ENCODE measurements at places on chromosomes 5 and 9. TPM values are rescaled to one million over a fixed set of nuclear protein-coding genes. Genes with fewer than 3 reads are reported as not detected.

DNA sequence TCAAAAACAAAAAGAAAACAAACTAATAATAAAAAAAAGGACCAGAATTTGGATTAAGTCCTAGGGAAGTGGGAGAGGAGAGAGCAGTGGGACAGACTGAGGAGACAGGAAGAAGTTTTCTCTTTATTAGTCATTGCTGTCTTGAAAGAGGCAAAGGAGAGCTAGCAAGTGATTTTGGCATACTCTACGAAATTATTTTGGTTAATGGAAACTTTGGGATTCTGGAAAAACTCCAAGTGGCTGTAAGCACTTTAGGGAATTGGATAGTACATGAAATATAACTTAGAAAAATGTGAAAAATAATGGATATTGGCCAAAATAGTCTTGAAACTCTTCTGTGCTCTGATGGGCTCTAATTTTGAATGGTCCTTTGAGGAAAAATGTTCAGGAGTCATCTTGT, 1641.8 kb upstream of the WWC1 start:
- no peak overlapping the region for H3K4me3 ChIP-seq
- H3K27me3 ChIP-seq = no peaks in the 10 kb centered on the region
- peaks cover under 1% of the 10 kb centered on the region for H3K4me1 ChIP-seq
- no peak overlapping the region for H3K27ac ChIP-seq

DNA sequence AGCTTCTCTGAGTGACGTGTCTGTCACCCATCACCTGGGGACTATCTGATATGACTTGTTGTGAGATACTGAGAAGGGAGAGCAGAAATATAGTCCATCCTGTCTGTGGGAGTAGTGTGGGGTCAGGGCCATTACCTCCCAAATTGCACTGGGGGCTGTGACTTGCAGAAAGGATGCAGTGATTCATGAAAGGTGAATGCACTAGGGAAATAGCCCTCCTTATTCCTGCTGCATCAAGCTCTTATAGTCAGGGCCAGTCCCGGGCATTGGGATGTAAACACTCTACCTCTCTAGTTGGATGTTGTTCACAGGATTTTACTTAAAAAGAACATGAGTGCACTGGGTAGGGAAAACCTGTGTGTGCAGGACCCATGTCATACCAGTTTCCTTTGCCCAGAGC, 124.8 kb downstream of the STK32A start:
- no peak overlapping the region for H3K4me3 ChIP-seq
- DNase-seq = no peak
- H3K36me3 ChIP-seq = no peaks in the 10 kb centered on the region
- no peak overlapping the region for H3K27ac ChIP-seq
- no peaks in the 10 kb centered on the region for H3K4me1 ChIP-seq
- H3K27me3 ChIP-seq = no peaks in the 10 kb centered on the region

GRCh38 chr5:177601126-177601525, 1.2 kb downstream of the B4GALT7 start:
- no peak for DNase-seq
- no peaks in the 10 kb centered on the region for H3K4me1 ChIP-seq
- H3K27me3 ChIP-seq = peaks cover 22% of the 10 kb centered on the region

DNA sequence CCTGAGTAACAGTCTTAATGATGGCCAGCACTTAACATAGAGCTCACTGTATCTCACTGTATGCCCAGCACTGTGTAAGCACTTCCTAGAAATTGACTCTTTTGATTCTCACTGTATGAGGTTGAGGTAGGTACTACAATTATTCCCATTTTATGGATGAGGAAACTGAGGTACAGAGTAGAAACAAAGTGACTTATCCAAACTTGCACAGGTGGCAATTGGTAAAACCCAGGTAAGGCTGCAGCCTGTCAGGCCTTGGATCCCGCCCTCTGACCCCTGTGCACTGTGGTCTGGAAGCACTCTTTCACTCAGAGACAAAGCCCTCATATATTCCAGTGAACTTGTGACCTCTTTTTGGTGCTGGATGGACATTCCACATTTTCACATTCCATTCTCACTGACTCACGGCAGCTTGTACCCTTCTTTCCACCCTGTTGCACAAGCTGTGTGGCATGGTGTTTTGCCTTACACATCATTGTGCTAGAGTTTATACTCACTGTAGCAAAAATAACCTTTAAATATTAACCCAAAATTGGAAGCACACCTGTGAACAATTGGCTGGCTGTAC, 21.7 kb downstream of the ANKRD55 start:
- no peaks in the 10 kb centered on the region for H3K36me3 ChIP-seq
- no peak overlapping the region for H3K4me3 ChIP-seq
- H3K27ac ChIP-seq = no peak overlapping the region

DNA sequence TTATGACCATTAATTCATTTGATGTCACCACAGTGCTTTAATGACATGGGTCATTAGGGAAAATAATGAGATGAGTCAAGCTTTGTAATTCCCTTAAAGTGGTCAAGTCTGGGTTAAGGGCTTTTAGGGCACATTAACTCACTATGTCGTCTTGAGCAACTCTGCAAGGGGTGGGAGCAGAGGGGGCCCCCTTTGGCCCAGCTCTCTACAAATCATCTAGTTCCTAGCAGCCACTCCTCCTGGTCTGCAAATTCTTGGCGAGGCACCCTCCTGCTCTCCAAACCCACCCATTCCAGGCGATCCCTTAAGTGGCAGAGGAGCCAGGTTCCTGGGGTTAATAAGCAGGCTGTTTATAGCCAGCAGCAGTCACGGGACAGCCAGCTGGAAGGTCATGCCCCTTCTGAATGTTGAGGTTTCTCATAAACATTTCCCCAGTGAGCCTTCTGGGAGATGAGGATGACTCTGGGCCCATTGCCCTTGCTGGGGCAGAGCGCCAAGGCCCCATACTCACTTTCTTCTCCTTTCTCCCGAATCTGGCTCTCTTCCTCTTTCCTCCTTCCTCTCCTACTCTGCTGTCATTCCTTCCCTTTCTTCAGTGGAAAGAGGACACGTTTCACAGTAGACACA, 14.3 kb upstream of the GPX3 start:
- no peaks in the 10 kb centered on the region for H3K27me3 ChIP-seq
- no peak for DNase-seq
- no peak overlapping the region for H3K27ac ChIP-seq
- peaks cover 15% of the 10 kb centered on the region for H3K4me1 ChIP-seq
- H3K4me3 ChIP-seq = no peak overlapping the region

DNA sequence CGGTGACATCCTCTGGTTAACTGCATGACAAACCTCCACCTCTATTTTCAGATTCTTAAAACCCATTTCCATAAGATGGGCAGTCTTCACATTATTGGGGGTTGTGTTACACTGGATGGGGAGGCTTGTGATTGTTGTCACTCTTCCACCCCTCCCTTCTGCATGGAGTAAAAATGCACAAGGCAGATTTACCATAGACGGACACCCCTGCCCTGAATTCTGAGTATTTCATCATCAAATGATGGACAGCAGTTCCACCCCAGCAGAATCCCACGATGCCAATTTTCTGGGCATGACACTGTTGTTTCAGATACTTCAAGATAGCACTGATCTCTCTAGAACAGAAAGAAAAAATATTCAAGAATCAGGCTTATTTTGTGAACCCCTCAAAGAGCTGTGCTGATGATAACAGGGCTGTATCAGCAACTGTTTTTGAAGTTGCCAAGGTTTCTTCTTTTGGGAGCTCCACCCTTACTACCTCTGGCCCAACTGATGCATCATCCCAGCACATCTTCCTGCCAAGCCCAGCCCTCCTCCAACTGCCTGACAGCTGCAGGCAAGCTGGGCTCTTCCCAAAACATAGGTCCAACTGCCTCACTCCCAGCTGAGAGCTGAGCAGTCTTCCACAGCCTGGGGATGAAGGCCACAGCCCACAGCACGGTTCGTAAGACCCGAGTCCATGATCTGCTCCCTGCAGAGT, 21.4 kb downstream of the CMBL start:
- no peak overlapping the region for H3K27ac ChIP-seq
- no peaks in the 10 kb centered on the region for H3K27me3 ChIP-seq
- peaks cover 3% of the 10 kb centered on the region for H3K4me1 ChIP-seq
- DNase-seq = no peak
- H3K4me3 ChIP-seq = no peak overlapping the region

Gene PKN3
- total RNA-seq = 16.1 TPM

Gene SOX30
- total RNA-seq = 0.17 TPM

Gene LRRTM2
- total RNA-seq = not detected

Gene GPR151
- not detected for total RNA-seq

Gene PCAT7
- total RNA-seq = 19.9 TPM

Gene RLN1
- 1.5 TPM for total RNA-seq

Gene FBXO10
- 28.2 TPM for total RNA-seq

Gene FOXD4L5
- 0.19 TPM for total RNA-seq
